Right cardiac atrium (tissue), 5 donors: ENCODE measurements at places on chromosomes 12 and 14. TPM values are rescaled to one million over a fixed set of nuclear protein-coding genes. Genes with fewer than 3 reads are reported as not detected.

DNA sequence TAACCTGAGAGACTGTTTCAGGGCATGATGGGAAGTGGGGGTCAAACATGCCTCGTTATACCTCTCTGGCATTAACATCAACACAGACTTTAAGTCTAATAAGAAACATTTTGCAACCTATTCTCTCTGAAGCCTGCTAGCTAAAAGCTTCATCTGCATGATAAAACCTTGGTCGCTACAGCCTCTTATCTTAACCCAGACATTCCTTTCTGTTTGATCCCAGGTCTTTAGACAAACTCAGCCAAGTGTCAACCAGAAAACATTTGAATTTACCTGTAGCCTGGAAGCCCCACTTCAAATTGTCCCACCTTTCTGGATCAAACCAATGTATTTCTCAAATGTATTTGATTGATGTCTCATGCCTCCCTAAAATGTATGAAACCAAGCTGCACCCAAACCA is 9.1 kb downstream of the PPP2R3C start:
- no peak for DNase-seq

DNA sequence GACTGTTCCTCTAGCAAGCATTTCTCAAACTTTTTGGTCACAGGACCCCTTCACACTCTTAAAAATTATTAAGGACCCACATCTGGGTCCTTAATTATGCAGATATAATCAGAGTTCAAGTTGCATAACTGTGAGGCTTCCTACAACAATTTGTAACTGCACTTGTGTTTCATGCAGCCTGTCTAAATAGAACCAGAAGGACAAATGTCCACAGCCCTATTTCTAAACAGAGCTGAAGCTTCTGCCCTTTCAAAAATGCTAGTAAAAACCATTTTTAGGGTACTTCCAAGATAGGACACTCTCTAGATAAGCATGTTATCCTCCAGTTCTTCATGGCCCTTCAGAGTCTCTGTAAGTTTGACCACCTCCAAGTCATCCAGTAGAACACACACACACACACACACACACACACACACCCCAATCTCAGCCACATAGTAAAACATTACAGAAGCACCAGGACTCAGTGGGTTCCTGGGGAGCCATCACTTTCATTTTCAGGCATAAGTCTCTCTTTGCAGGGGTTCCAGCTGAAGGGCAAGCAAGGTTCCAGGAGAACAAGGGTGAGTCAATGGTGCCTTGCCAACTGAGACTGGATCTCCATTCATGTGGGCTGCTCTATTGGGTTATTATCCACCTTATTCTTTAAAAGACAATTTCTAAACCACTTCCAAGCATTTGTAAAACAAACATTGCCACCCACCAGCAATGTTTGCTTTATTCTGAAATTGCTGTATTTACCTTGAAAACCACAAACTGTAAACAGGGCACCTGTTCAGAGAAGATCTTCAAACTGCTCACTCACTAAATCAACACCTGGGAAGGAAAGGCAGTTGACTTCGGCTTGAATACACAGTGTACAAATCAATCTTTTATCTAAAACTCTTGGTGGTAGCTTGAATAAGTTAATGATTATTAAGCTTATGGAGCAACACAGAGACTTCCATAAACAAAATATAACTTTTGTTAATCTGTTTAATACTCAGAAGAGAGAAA is 64.1 kb downstream of the ITPR2 start:
- no peak for DNase-seq

GRCh38 chr14:99718811-99719192 is 34.7 kb downstream of the CYP46A1 start:
- DNase-seq: no peak

GRCh38 chr12:80659512-80660063 is 47.8 kb upstream of the MYF6 start:
- DNase-seq: no peak

GRCh38 chr14:52220924-52221811 is 46.3 kb upstream of the PTGDR start:
- DNase-seq: no peak

GRCh38 chr12:20369305-20370013 is 1.1 kb downstream of the PDE3A start:
- peak; percentile 87 for DNase-seq

DNA sequence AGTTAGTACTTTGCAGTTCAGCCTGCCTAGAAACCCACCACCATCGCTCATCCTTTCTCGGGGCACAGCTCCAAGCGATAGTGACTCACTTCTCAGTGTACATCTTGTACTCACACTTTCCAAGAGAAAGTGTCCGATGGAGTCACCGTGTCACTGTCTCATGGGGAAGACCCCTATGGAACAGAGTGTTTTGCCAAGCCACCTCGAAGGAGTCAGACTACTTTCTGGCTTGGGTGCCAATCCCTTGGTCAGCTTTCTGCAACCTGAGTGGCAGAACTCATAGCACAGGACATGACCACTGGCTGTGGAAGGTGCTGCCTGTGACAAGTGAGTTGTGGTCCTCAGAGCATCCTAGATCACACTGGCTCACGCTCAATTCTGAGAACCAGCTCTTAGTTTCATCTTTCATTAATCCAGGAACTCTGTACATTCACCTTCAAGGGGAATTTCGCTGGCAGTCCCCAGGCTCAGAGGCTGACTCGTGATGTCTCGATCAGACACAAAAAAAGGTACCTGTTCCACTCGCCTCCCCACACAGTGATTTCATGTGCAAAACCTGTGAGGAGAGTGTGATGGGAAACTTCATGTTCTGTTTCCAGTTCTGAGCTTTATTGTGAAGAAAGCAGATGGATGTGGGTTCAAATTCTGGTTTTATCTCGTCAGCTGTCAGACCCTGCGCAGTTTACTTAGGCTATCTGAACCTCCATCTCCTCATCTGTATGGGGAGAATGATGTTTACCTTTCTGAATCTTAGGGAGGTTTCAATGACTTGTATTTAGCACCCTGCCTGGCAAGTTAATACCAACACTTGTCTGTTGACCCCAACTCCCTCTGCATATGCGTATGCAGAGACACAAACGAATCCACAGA is 127.3 kb upstream of the CCND2 start:
- no peak for DNase-seq

- DNase-seq: peak; percentile 79
These were observed 1.4 kb downstream of the AKT1 start for GRCh38 chr14:104794099-104794498.

GRCh38 chr14:68283378-68284123 is 464.0 kb downstream of the RAD51B start:
- peak; percentile 29 for DNase-seq

DNA sequence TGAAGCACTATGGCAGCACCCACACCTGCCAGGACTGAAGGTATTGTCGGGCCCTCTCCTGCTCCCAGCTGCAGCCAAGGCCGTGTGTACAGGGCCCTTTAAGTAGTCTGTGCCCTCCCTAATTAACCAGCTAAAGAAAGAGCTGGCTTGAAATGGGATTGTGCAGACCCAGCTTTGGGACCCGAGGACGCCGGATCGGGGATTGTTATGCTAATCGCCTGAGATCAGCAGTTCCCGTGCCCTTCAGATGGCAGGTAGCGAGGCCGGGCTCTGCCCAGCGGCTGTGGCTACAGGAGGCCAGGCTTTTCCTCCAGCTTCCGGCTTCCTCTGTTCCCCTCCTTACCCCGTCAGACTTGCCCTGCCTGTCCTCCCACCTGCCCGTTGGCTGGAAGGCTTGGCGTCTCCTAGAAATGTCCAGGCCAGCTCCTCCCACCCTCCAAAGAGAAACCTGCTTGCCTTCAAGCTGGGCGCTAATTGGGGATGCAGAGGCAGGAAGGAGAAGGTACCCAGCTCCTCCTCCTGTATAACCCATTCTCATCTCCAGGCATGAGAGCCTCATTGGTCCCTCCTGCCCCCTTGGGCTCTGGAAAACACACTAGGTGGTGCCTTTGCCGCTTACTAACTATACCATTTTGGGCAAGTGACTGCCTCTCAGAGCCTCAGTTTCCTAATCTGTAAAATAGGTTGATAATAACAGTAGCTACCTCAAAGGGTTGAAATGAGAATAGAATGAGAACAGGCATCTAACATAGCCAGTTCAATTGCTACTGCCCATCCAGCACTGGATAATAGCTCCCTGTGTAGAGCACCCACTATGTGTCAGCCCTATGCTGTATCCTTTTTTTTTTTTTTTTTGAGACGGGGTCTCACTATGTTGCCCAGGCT is 25.8 kb upstream of the MSI1 start:
- DNase-seq: no peak

DNA sequence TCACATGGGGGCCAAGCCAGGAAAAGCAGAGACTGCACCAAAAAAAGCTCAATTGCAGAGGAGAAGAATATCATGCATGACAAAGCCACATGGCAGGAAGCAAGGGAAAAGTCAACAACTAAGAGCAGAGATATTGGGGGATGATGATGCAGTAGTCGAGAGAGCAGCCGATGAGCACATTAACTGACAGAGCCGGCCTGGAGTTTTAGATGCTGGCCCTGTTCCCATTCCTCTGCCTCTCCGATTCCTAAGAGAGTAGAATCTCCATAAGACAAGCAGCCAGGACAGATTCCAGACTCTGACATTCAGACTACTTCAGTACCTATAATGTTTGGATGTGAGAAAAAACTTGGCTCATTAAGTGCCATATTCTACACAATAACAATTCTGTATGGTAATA is 155.9 kb downstream of the KCNH5 start:
- no peak for DNase-seq

- DNase-seq: no peak
These were observed 85.5 kb upstream of the PTPRB start for GRCh38 chr12:70722584-70723343.

DNA sequence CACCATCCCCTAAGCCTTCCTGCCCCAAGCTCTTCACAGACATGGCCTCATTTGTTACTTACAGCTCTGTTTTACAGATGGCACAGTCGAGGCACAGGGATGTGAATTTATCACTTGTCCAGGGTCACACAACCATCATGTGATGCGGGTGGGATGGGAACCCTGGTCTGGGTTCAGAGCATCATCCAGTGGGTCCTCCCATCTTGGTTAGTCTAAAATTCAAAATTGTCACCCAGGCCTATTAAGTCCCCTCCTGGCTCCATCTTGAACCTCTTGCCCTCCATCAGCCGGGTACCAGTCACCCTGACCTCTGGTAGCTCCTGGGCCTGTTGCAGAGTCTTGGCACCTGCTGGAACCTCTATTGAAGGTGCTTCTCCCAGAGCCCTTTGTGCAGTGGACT is 52.9 kb downstream of the ACACB start:
- no peak for DNase-seq

SLC17A8 gene
- total RNA-seq: not detected

ANO4 gene
- 0.89 TPM for total RNA-seq

MARCHF9 gene
- total RNA-seq: 16.3 TPM

ABCC9 gene
- total RNA-seq: 60.9 TPM

TAS2R8 gene
- total RNA-seq: not detected

SOAT2 gene
- total RNA-seq: not detected

CFAP251 gene
- 0.91 TPM for total RNA-seq

TMEM132C gene
- total RNA-seq: 6.7 TPM

CMA1 gene
- total RNA-seq: not detected

PIANP gene
- total RNA-seq: 0.99 TPM

NEUROD4 gene
- total RNA-seq: not detected
